SK-MEL-5 (cell line): ENCODE measurements at places on chromosomes 13 and 19.

DNA sequence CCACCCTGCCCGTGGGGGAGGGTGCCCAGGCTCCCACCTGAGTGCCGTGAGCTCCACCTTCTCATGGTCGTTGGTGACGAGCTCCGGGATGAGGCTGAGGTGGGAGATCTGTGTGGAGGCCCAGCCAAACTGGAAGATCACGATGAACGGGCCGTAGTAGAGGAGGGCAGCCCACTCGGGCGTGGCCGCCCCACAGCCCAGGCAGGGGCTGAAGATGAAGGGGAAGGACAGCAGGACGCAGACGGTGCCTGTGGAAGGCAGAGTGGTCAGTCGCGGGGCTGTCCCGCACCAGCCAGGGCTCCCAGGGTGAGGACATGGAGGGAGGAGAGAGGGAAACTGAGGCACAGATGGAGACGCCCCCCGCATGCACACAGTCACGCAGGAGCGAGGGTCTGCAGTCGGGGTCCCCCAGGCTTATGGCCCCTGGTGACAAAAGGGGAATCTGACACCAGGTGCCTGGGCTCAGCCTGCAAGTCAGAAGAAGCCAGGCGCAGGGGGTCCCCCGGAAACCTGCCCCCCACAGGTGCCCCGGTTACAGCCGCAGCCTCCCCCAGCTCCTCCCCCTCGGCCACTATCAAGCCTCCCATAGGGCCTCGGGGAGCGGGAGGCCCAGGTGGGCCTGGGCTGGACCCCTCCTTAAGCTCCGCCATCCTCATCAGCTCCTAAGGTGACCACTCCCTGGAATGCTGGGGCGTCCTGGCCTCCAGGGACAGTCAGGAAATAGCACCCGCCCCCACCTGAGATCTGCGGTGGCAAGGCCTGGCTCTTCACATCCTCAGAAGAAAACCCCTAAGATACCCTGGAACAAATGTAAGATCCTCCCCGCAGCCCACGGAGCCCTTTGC is 6.2 kb downstream of the MFSD12 start:
- DNase-seq, result no peak

- no peak for DNase-seq
Measured at GRCh38 chr19:10927730-10928562, 493 bp downstream of the YIPF2 start.

DNA sequence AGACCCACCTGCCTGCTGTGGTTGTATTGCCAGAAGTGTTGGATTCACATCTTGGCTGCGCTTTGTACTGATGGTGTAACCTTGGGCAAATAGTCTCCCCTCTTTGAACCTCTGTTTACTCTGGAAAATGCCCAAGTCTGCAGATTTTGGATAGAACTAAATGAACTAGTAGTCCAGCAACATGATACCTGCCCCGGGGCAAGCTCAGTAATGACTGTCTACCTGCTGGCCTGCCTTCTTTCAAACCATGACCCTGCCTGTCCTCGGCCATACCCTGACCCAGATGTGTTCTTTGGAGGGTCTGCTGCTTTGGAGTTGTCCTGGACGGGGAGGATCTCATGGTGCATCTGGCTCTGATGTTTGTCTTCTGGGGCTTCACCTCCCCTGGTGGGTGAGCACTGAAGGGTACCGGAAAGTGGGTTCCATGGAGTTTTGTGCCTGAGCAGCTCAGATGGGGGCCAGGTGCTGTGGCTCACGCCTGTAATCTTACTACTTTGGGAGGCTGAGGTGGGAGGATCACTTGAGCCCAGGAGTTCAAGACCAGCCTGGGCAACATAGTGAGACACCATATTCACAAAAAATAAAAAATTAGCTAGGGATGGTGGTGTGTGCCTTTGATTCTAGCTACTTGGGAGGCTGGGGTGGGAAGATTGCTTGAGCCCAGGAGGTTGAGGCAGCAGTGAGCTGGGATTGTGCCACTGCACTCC is 59.5 kb downstream of the TNFRSF19 start:
- no peak for DNase-seq

GRCh38 chr19:6509118-6509971 is 7.2 kb upstream of the TUBB4A start:
- peak; percentile 97 for DNase-seq

GRCh38 chr13:98415326-98416070 is 161.4 kb downstream of the STK24 start:
- no peak for DNase-seq

DNA sequence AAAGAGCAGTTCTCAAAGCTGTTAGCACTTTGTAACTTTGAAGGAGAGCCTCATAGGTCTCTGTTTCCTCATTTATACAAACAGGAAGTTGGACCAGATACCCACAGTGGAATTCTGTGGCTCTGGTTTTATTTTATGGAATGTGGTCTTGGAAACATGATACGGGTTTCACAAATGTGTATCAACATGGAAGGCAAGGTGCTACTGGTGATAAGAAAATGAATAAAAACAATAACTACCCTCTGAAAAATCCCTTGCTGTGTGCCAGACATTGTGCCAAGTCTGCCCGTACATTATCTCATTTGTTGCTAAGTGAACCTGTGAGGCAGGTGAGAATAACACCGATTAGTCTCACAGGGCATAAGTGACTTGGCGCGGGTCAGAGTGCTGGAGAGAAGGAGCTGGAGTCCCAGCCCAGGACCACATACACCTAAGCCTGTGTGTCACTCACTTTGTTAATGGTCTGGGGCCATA is 45.0 kb upstream of the RNF113B start:
- no peak for DNase-seq

- DNase-seq, result peak; percentile 55
Measured at GRCh38 chr13:49292742-49293486, 45.2 kb downstream of the CDADC1 start.

GRCh38 chr19:32498648-32499200 is 82.3 kb upstream of the PDCD5 start:
- no peak for DNase-seq

DNA sequence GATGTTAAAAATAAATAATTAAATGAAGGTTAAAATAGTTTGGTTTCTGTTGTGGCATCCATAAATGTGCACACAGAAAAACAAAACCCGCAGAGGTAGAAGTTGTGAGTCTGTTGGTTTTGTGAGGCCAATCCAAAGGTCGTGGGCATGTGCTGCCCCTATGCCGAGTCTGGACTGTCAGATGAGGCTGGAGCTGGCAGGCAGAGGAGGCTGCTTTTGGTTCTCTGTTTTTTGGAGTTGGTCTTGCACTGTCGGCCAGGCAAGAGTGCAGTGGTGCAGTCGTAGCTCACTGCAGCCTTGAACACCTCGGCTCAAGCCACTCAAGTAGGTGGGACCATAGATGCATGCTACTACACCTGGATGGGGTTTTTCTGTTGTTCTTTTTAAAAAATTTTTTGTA is 43.7 kb downstream of the TSSK6 start:
- no peak for DNase-seq

GRCh38 chr19:47152632-47153031 is 22.0 kb downstream of the SAE1 start:
- DNase-seq, result no peak

- peak; percentile 25 for DNase-seq
Measured at GRCh38 chr19:5271145-5271544, 69.5 kb downstream of the PTPRS start.

- peak; percentile 86 for DNase-seq
Measured at GRCh38 chr19:48513289-48514122, 1.9 kb upstream of the LMTK3 start.

- DNase-seq, result no peak
Measured at GRCh38 chr19:3810708-3811355, 24.7 kb upstream of the MATK start.

GRCh38 chr13:60753641-60754040 is 356.6 kb downstream of the TDRD3 start:
- no peak for DNase-seq

- DNase-seq, result no peak
Measured at GRCh38 chr13:43720780-43721397, 65.9 kb downstream of the ENOX1 start.

DNA sequence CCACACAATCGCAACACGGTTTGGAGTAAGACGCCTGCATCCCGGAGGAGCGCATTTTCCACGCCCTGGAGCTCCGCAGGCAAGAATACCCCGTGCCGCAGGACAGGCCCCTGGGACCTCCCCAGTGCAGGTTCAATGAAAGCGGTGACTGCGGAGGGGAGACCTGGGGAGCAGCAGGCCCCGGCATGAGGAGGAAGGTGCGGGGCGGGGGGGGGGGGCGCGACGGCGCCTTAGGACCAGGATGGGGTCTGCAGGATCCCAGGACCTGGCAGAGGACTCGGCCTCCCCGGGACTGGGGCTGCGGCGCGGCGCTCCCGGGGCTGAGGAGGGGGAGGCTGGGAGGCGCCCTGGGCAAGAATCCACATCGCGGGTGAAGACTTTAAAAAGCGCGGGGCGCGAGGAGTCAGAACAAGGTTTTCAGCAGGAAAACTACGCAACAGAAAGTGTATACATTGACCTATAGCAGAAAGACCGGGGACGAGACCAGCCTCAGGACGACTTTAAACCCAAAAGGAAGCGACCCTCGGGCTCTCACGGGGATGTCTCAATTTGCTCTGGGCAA is 432 bp downstream of the ZNF611 start:
- DNase-seq, result no peak

- peak; percentile 22 for DNase-seq
Measured at GRCh38 chr13:111152844-111153243, 37.7 kb downstream of the ARHGEF7 start.

GRCh38 chr19:18896421-18896841 is 473 bp upstream of the CERS1 start:
- DNase-seq, result peak; percentile 55

DNA sequence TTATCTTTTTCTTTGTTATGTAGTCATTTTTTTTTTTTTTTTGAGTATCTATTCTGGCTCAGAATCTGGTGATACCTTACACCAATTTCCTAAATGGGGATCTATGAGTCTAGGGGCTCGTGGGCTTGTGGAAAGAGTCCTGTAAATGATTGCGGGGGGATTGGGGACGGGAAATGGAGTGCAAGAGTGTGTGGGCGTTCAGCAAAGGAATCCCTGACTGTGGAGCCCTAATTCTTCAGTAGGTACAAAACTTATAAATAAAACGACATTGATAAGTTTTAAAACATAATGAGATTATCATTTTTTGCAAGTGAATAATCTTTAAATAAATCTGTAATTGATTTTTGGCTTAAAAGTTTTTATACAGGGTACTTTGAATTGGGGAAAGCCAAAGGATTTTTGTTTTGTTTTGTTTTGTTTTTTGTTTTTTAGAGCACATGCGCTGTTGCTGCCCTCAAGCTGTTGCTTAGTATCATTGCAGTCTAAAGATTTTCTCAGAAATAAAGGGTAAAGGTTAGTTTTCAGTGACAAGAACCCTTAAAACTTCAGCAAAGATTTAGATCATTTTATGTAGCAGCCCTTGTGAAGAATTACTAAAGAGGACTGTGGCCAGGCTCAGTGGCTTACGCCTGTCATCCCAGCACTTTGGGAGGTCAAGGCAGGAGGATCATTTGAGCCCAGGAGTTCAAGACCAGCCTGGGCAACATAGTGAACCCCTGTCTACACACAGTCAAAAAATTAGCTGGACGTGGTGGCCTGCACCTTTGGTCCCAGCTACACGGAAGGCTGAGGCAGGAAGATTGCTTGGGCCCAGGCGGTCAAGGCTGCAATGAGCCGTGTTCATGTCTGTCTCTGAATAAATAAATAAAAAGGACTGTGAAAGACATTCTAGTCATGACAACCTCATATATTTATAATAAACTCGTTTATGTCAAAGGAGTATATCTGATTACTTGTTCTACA is 1.7 kb downstream of the ERCC5 start:
- peak; percentile 54 for DNase-seq

GRCh38 chr13:102035969-102036368 is 365.9 kb downstream of the FGF14 start:
- no peak for DNase-seq

DNA sequence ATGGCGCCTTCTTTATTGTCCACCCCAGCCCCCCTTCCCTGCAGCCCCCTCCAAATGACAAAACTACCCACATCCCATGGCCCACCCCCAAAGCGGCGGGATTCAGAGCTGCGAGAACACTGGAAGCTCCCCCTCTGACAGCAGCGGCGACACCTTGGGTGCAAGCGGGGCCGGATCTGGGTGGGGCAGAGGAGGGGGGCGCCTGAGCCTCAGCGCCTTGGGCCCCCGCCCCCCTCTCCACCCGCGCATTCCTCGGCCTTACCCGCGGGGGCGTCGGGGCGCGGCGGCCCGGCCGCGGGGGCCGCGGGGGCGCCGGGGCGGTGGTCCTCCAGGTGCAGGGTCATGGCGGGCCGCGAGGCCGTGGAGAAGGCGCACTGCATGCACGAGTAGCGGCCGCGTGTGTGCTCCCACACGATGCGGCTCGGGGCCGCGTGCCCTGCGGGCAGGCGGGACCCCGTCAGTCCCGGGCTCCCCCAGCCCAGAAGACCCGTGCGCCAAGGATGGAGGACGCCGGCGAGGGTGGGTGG is 3.3 kb downstream of the ZNF414 start:
- DNase-seq, result no peak

- DNase-seq, result peak; percentile 99
Measured at GRCh38 chr13:108915634-108916512, 286.5 kb downstream of the MYO16 start.

DNA sequence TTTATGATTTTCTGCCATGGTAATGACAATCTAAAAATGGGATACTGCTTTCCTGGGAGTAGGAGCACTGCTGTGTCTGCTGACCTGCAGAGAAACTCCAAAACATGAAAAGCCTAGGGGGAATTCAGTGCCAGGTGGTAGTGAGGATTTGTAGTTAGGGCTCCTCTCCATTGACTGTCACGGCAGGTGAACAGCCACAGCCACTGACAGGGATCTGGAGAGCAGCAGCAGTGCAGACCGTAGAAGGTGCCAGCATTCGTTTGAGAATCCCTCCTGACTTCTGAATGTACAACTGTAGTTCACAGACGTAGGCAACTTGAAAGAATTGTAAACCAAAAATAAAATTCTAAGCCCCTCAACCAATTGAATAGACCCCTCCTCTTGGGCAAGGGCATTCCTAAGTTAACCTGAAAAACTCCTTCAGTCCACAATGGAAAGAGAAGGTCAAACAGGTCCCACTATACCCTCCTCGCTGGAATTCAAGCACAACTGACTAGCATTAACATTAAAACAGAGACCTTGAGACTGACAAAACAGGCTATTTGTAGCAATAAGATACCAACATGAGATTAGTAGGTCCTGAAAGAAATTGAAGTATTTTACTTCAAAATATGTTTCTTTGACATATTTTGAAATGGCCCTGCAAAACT is 1328.8 kb downstream of the OLFM4 start:
- DNase-seq, result no peak

GRCh38 chr19:17281391-17282304 is at the start of gene ANKLE1:
ANKLE1 (plus strand) TSS chr19:17281901; CDS start chr19:17281921, 20 bp downstream.
- DNase-seq, result peak; percentile 51

GRCh38 chr19:35041548-35042055 is at the start of gene HPN:
HPN (plus strand) TSS chr19:35041721; CDS start chr19:35042507, 786 bp downstream.
- DNase-seq, result no peak

DNA sequence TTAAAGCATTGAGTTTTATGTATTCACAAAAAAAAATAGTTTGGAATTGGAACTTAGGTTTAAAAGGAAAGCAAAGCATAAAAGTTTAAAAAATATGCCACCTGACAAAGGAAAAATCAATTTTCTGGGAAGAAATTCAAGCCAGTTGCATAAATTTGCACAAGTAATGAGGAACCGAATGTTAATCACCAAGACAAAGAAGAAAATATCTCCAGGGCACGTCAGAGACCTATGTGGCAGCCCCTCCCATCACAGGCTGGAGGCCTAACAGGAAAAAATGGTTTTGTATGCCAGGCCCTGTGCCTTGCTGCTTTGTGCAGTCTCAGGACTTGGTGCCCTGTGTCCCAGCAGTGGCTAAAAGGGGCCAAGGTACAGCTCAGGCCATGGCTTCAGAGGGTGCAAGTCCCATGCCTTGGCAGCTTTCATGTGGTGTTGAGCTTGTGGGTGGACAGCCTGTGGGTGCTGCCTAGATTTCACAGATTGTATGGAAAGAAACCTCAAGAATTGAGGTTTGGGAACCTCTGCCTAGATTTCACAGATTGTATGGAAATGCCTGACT is 767.2 kb upstream of the SLC10A2 start:
- no peak for DNase-seq
